ENCODE measurements at places on chromosomes 5 and 9. TPM values are rescaled to one million over a fixed set of nuclear protein-coding genes. Genes with fewer than 3 reads are reported as not detected.

DNA sequence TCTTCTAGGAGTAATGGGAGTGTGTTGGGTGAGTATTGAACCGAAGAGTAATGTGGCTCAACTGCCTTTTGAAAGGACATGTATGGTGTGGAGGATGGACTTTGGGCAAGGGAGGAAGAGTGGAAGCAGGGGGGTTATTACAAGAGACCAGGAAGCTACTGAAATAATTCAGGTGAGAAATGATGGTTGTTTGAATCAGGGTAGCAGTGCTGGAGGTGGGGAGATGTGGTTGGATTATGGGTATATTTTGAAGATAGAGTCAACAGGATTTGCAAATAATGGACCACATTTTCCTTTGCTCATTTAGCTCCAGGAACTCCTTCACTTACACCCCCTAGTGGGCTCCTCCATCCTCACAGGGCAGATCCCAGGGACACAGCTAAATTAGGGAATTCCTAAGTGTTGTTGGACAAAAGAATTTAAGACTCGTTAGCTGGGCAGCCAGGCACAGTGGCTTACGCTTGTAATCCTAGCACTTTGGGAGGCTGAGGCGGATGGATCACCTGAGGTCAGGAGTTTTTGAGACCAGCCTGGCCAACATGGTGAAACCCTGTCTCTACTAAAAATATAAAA, 1.2 kb upstream of the SLC4A9 start:
- DNase-seq = no peak

Gene ADAMTS16
- 1.8 TPM for total RNA-seq

DNA sequence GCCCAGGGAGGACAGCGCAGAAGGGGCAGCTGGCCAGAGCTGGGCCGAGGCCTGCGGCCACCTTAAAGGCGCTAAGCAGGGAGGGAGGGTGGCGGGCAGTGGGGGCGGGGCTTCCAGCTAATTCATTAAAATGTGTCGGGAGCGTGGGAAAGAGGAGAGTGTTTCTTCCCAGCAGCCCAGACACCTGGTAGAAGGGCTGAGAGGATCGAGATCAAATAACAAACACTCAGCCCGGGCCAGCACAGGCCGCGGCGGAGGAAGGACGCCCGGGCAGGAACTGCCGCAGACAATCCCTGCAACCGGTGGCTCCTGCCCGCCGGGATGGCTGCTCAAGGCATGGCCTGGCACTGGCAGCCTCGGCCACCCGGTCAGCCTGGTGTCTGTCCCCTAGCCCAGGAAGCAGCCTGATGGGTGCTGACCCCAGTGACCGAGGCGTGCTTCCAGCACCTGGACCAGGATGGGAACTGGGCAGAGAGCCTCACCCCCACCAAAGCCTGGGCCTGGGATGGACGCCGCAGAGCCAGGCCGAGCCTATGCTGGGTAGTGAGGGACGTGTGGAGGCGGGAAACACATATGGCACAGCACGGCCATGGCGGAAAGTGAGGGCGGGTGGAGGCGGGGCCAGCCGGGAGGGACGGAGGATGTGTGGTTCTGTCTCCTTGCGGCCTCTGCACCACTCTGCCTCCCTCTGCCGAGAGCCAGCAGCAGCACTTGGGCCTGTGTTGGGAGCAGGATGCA, 3.2 kb upstream of the NRARP start:
- peak; percentile 90 for DNase-seq

DNA sequence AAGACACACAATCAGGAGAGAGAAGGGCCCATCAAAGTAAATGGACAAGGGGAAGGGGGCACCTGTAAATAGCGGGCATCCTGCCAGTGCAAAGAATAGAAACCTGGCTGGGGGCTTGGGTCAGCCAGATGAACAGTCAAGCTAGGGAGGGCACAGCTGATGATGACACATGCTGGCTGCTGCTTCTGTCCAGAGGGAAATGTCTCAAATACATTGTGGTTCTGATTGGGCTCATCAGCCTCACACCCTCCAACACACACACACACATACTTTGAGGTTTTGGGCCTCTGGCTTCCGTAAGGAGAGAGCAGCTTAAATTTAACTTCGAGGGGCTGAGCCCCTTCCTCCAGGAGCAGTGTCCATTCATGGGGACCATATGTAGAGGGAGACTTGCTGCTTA, 27.6 kb upstream of the SPATA31E1 start:
- DNase-seq = no peak

GRCh38 chr5:114018186-114018585, 343.7 kb upstream of the KCNN2 start:
- no peak for DNase-seq

DNA sequence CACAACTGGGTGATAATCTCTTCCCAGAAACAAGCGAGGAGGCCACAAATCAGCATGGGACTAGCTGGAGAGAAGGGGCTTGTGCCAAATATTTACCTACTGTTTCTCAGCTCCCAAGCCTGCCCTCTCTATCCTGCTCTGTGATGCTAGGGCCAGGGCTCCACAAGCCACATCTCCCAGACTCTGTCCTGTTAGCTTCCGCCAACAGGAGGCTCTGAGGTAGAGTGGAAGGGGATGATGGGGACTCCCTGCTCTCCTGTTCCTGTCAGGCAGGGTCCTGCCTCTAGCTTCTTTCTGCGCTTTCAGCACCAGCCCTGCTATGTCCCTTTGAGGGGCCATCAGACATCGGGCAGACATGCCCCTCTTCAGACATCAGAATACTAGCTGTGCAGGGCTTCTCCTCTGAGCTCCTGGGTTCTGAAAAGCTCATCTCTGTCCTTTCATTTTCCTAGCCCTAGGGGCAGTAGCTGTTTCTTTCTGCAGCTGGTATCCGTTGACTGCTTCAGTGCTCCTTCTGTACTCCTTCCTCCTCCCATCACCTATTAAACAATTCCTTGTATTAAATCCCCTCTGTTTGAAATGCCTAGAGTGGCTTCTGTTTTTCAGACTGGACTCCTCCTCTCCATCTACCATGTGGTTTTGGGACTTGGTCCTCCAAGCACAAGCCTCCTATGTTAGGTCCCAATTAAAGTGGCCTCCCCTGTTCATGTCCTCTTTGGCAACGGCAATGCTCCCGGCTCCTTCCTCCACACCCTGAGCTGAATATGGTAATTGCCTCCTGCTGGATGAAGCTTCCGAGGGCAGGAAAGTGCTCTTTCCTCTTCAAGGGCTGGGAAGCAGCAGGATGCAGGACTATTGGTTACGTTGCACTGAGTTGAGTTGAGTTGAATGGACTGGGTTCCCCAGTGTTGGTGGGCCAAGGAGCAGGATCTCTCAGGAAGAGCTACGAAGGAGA, 161.1 kb upstream of the TBC1D2 start:
- no peak for DNase-seq

DNA sequence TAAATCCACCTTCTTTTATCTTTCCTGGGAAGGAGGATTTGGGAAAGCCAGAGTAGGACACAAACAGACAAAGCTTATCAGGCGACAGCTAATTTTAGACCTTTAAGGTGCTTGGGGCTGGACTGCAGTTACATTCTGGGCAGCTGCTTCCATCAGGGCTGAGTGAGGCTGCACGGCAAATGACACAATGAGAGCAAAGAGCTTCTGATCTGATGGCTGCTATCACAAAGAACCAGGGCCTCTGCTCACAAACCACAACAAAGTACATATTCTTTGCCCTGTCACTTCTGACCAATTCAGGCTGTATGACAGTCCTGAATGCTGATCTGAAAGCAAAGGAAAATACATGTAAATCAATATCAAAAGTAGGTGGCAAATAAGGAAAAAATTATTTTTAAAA, 93.1 kb downstream of the MRPS27 start:
- no peak for DNase-seq

Gene TYRP1
- not detected for total RNA-seq

All from body of pancreas (tissue), 4 donors.